CD4-positive, alpha-beta memory T cell (primary cell): ENCODE measurements at places on chromosomes 2 and 18. TPM values are rescaled to one million over a fixed set of nuclear protein-coding genes. Genes with fewer than 3 reads are reported as not detected.

The CAPN14 gene
- 0.53 TPM for total RNA-seq

The ACVR1 gene
- 31.9 TPM for total RNA-seq

The HOXD4 gene
- total RNA-seq: not detected

The DAW1 gene
- not detected for total RNA-seq

The ACVR1C gene
- 6.9 TPM for total RNA-seq

The PLA2R1 gene
- total RNA-seq: not detected

The TANK gene
- total RNA-seq: 90.2 TPM

The KIAA2012 gene
- total RNA-seq: not detected

DNA sequence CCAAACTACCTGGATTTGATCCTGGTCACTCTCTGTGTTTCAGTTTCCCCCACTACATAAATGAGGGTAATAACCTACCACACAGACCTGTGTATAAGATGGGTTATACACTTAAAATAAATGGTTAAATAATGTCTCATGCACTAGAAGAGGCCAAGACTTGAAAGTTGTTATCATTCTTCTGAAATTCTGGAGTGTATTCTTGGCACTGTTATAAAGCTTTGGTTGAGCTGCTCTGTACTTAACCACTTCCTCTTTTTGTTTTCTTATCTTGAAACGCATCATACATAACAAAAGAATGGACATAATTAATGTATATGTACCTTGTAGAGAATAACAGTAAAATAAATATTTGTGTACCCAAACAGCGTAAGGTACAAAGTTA lies 281.0 kb downstream of the AFF3 start:
- H3K4me3 ChIP-seq: no peak overlapping the region
- no peak overlapping the region for H3K27ac ChIP-seq
- DNase-seq: no peak
- H3K27me3 ChIP-seq: no peaks in the 10 kb centered on the region

DNA sequence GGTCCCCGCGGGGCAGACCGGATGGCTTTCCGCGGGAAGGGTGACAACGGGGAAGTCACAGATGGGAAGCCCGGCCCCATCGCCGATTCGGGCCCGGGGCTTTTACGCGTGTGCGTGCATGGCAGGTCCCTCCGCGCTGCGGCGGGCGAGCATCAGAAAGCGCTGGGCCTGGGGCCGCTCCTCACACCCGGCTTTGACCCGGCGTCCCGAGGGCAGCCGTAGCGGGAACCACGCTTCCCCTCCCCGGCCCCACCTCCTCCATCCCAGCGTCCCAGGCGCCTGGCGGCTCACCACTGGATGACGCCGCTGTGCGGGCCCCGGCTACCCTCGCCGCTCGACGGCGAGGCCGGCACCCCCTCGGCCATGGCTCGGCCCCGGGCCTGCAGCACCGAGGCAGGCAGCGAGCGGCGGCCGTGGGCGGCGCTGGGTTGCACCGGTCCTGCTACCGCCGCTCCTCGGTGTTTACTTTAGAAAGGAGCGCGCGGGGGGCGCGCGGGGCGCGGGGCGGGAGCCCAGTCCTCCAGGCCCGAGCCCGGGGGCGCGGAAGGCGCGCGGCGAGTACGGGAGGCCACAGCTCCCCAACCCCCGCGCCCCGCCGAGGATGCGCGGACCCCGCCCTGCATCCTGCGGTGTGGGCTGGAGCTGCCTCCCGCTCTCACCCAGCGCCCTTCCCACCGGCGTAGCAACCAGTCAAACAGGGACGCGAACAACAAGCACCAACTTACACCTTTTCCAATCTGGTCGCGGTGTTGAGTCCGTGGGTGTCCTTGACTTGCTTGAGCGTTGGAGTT lies 806 bp downstream of the RFX8 start:
- DNase-seq: peak; percentile 34
- no peaks in the 10 kb centered on the region for H3K27me3 ChIP-seq
- peak overlapping the region; percentile 26 for H3K4me3 ChIP-seq

- H3K27ac ChIP-seq: peak overlapping the region; percentile 96
- H3K27me3 ChIP-seq: no peaks in the 10 kb centered on the region
- peak; percentile 79 for DNase-seq
- peak overlapping the region; percentile 47 for H3K4me3 ChIP-seq
Observed at GRCh38 chr2:64522843-64523428, 1.2 kb upstream of the AFTPH start.

DNA sequence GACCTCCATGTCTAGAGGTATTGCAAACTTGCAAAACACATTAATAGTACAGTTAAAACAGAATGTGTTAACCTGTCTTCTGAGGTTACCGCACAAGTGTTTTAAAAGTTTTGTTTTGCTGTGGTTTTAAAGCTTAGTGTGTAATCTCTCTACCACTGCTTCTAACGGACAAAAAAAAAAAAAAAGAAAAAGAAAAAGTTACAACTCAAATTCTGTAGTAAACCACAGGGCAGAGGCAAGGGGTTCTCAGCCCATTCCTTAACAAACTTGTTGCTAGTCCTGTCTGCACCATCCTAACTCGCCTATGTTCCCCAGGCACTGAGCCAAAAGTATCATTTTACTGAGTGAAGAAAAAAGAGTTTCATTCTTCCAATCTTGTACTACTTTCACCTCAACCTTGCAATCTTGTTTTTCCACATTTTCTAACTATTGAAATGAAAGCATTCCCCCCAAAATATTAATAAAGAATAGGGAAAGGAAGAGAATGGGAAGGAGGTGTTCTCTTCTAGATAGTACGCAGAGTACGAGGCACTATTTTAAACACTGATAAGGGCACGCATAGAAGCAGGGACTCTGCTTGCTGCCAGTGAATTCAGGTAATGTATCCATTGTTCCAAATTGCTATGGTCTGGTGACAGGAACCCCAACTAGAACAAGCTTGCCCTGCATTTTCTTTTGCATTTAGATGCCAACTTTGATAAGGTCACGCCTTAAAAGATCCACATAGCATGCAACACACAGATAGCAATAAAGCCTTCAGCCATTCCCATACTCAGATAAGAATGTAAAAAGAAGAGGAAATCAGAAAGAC lies 47.1 kb downstream of the IKZF2 start:
- peaks cover 7% of the 10 kb centered on the region for H3K4me1 ChIP-seq
- no peaks in the 10 kb centered on the region for H3K36me3 ChIP-seq
- H3K27me3 ChIP-seq: no peaks in the 10 kb centered on the region
- DNase-seq: no peak
- H3K4me3 ChIP-seq: no peak overlapping the region

GRCh38 chr2:31831585-31831984 lies 179.2 kb downstream of the MEMO1 start:
- DNase-seq: no peak
- no peak overlapping the region for H3K27ac ChIP-seq
- H3K4me1 ChIP-seq: no peaks in the 10 kb centered on the region
- H3K4me3 ChIP-seq: no peak overlapping the region
- H3K27me3 ChIP-seq: no peaks in the 10 kb centered on the region

DNA sequence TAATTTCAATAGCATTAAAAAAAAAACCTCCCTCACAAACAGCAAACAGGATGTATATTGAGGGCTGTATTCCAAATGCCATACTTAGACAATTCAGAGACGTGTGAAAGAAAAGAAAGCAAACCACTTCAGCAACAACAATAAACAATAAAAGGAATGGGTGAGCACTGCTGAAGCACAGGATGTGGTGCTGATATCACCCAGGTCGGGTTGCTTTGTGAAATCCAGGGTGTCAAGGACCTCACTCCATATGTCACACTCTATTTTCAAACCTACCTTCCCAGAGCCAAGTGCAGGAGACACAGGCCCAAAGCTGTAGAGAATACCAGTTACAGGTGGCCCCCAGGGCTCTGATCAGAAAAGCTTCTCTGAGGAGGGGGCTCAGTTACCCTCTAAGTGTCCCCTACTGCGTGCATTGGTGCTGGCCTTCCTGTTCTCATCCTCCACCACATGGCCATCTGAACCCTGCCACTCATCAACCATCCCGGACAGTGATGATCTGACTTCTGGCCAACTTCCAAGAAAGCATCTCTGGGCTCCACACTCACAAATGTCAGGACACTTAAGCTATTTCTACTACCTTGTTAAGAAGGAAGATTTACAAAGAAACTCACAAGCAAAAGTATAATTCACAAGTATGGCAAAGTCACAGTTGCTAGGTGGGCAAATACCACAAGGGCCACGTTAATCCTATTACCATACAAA lies 363.0 kb downstream of the SS18 start:
- H3K4me1 ChIP-seq: no peaks in the 10 kb centered on the region
- no peaks in the 10 kb centered on the region for H3K27me3 ChIP-seq
- no peak for DNase-seq
- H3K27ac ChIP-seq: no peak overlapping the region
- H3K36me3 ChIP-seq: no peaks in the 10 kb centered on the region
- H3K4me3 ChIP-seq: no peak overlapping the region

- H3K4me1 ChIP-seq: no peaks in the 10 kb centered on the region
- H3K4me3 ChIP-seq: no peak overlapping the region
- no peaks in the 10 kb centered on the region for H3K27me3 ChIP-seq
- no peak overlapping the region for H3K27ac ChIP-seq
- DNase-seq: no peak
Observed at GRCh38 chr2:16653799-16654198, 11.8 kb downstream of the CYRIA start.

- no peaks in the 10 kb centered on the region for H3K36me3 ChIP-seq
- DNase-seq: no peak
- no peak overlapping the region for H3K4me3 ChIP-seq
- no peaks in the 10 kb centered on the region for H3K27me3 ChIP-seq
- peaks cover 4% of the 10 kb centered on the region for H3K4me1 ChIP-seq
- H3K27ac ChIP-seq: no peak overlapping the region
Observed at GRCh38 chr2:62410926-62411456, 95.0 kb downstream of the TMEM17 start.

DNA sequence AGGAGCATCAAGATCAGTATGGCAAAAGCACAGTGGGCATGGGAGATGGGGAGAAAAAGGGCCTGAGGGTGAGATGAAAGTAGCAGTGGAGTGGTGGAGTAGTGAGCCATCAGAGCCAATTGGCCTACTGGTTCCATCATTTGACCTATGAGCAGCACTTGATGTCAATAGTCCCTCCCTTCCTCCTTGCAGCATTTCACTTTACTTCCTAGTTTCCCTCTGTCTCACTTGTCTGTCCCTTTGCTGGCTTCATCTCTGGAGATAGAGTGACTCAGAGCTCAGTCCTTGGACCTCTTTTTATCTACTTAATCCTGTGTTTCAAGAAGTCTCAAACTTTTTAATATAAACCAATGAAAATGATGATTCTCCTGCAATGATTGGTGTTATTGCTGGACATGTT lies 32.1 kb downstream of the FBXO48 start:
- no peak overlapping the region for H3K27ac ChIP-seq
- no peaks in the 10 kb centered on the region for H3K4me1 ChIP-seq
- no peak for DNase-seq

DNA sequence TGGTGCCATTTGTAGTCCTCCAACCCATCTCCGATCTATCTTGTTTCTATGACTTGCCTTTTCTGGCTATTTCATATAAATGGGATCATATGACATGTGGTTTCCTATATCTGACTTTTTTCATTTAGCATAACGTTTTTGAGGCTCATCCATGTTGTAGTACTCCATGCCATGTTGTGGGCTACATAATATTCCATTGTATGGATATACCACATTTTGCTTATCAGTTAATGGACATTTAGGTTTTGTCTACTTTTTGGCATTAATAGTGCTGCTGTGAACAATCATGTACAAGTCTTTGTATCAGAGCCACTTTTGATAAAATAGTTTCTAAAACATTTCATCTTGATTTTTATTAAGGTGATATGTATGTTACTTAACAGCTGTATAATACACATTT lies 7.4 kb downstream of the CEBPZOS start:
- no peak for DNase-seq
- peaks cover 25% of the 10 kb centered on the region for H3K4me1 ChIP-seq

DNA sequence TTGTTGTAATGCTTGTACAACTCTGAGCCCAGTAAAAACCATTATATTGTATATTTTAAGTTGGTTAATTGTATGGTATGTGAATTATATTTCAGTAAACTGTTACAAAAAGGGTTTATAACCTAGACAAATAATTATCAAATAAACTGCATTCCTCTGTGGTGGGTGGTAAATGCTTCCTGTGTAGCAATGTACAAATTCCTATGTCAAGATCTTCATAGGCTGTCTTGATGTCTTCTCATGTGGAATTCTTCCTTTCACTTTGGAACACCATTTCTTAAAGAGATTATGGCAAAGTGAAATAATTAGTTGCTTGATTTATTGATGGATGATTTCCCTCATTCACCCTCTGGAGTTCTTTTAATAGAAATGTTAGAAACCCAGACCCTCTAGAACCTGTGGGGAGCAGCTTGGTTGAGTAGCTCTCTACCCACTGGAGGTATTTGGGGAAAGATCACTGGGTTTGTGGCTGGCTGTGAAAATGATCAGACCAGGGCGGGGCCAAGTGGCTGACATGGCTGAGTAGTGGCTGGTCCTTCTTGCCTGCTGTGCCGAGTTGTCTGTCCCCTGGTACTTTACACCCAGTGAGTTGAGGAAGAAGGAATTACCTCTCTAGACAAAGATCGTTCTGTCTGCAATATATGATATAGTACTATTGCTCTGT lies 22.4 kb upstream of the MGAT5 start:
- H3K27me3 ChIP-seq: no peaks in the 10 kb centered on the region
- DNase-seq: no peak
- peaks cover 97% of the 10 kb centered on the region for H3K4me1 ChIP-seq
- H3K27ac ChIP-seq: peak overlapping the region; percentile 55
- H3K36me3 ChIP-seq: no peaks in the 10 kb centered on the region
